ENCODE measurements at places on chromosomes 6 and 20. TPM values are rescaled to one million over a fixed set of nuclear protein-coding genes. Genes with fewer than 3 reads are reported as not detected.

DNA sequence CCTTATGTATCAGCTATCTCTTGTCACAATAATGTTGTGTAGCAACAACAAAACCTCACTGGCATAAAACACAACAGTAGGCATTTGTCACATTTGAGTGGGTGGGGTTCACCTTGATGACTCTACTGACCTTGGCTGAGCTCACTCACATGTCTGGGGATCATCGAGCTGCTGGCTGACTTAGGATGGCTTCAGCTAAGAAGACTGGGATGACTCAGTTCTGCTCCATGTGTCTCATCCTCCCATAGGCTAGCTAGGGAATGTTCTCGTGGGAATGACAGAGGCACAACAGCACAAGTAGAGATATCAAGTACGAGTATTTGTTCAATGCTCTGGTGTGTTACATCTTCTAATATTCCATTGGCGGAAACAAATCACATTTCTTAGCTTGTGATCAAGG lies 167.9 kb downstream of the PLCB1 start:
- DNase-seq, result no peak

DNA sequence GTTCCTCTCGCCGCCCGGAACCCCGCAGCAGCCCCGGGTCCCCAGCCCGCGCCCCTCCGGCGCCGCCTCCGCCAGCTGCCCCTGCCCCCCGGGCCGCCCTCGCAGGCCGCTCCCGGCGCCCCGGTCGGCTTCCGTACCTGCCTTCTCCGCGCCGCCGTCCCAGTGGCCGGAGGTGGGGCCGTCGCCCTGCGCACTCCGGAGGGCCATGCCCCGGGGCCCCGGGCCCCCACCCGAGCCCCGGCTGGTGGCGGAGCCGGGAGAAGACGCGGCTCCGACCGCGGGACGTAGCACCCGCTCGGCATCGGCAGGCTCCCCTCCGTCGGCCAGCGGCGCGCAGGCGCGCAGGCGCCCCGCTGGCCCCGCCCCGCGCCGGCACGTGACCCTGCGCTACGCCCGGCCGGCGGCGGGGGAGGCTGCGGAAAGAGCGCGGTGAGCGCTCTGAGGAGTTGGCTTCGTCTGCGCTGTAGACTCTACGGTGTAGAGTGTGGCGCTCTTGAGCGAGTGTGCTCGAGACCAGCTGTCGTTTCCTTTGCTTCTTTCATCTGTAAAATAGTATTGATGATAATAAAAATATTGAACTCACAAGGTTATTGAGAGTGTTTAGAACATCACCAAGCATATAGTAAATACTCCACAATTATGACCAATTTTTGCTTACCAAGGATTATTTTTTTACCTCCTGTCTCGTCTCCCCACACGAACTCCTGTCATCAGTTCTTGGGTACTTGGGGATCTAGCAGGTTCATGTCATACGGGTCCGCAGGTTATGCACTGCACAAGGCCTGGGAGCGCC lies at the start of gene TBC1D20:
TSS of gene TBC1D20 (minus strand) at position 335 of the 793 bp plus-strand sequence. CDS start at position 207, 128 bp downstream.
- peak; percentile 40 for DNase-seq

GRCh38 chr6:33755070-33755869 lies 8.6 kb upstream of the IP6K3 start:
- no peak for DNase-seq

GRCh38 chr6:129920103-129920798 lies 59.1 kb upstream of the TMEM244 start:
- no peak for DNase-seq

- no peak for DNase-seq
Observed at GRCh38 chr6:168121303-168121665, 42.3 kb upstream of the FRMD1 start.

DNA sequence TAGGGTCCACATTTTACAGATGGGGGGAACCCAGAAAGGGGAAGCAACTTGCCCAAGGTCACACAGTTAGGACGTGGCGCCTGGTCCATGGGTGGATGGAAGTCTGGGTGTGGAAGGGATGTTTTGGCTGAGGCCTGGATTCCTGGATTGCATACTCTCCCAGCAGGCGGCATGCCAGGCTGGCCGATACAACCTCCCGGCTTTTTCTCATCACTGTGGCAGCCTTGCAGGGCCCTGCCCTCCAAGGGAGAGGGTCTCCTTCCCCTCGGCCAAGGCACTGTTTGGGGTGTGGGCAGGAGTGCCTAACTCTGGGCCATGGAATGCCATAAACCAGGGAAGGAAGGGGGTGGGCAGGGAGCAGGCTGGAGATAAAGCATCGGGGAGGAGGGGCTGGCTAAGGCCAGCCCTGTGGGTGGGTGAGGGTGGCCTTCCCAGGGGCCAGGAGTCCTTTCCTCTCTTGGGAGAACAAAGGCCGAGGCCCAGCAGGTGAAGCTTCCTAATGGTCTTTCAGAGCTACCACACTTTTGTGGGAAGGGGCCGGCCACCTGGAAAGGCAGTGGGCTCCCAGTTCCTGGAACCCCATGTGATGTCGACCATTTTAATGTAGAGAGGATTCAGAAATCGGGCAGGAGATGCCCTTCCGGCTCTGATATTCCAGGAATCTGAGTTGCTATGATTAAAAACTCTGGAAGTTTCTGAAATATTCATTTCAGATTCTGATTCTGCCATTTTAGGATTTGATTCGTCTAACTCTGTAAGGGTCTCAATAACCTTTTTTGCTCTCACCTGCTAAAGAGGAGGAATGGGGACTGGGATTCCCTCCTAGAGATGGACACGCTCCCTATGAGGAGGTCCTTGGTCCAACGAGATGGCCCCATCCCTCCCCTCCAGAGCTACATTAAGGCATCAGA lies 4.2 kb downstream of the FOXS1 start:
- no peak for DNase-seq

- DNase-seq, result no peak
Observed at GRCh38 chr20:24637941-24638340, 168.5 kb downstream of the SYNDIG1 start.

GRCh38 chr20:2385496-2385895 lies 4.8 kb downstream of the TGM6 start:
- no peak for DNase-seq

DNA sequence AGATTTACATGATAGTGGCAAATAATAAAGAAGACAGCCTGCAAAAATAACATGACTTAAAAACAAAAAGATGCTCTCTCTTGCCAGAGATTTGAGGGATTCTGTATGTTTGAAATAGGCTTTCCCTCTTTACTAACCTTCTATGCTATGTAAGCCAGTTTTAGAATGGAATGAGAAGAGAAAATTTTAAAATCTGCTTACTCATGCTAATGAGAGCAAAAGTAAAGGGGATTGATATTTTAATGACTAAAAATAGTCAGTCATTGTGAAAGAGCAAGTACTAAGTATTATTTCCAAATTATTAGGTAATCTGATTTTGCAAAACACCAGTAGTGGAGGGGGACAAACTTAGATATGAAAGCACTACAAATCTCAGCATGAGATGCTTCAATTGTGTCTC lies 563.3 kb upstream of the ADGRB3 start:
- DNase-seq, result no peak

- DNase-seq, result peak; percentile 59
Observed at GRCh38 chr6:20688710-20689500, 154.6 kb downstream of the CDKAL1 start.

DNA sequence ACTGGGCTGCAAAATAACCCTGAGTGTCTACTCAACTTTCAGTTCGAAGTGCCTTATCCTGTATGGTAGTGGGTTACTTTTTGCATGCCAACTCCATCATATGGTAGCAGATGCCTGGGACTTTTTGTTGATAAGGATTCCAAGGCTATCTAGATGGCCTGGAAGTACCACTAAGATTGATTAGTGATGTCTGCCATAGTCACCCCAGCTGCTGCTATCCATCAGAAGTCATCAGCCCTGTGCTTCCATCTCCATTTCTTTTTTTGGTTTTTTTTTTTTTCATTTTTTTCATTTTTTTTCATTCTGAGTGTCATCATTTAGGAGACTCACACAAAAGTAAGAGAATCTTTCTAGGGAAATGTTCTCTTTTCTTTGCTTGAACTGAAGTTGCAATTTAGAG lies 217.4 kb upstream of the PLCB4 start:
- no peak for DNase-seq

DNA sequence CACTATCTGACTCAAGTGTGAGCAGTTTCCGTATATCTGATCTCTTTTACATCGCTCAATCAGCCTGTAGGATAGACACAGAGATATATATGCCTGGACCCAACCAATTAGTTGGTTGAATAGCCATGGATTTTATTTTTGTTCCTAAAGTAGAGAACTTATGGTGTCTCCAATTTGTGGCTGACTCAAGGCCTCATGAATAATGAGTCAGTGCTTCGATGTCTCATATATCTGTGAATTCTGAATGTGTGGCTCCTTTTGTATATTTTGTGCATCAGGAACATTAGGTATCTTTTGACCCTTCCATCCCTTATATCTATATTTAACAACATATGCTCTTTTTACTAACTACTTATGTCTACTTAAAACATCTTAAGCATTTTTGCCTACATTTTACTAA lies 64.5 kb downstream of the OR2B2 start:
- no peak for DNase-seq

DNA sequence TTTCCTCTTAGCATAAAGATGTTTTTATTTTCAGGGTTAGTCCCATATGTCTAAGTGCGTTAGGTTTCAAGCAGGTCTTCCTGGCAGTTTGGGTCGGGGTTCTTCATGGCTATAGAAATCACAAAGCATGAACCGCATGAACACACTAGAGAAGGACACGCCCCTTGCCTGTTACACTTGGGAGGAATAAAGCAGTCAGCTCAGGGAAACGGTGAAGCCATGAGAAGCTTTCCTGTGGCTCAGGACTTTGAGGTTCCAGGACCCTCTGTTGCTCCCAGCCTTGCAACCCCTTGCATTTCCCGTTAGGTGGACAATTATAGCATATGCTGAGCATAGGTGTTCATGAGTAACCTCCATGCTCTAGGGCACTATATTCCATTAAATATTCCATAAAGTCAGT lies 96.7 kb downstream of the SYCP2 start:
- no peak for DNase-seq

DNA sequence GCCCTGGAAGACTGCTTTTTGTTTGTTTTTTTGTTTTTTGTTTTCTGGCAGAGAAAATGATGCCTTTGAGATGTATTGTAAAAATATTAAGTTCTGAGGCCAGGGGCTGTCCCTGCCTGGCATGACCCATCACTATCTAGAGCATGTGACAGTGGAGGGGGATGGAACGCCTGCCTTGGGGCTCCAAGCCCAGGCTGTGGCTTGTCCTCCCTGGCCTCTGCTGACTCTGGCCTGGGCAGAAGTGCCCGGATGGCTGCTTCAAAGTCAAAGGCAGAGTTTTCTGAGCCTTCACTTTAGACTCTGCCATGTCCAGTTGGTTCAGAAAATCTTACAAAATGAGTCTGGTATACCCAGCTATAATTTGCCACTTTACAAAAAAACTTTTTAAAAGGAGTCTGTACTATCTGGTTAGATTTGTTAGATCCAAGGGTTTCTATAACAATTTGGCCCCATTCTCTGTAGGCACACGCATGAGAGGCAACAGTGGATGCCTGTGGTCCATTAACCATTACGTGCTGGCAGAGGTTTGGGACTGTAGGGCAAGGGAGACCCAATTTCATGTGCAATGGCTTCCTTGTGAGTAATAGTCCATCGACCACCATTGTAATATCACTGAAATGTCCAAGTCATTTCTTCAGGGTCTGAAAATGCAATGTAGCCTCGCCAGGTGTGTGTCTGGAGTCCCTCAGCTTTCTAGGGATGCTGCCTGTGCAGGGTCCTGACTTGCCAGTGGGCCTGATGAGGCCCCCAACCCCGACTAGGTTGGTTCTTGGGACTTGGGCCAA lies 8.3 kb downstream of the PPP1R3G start:
- no peak for DNase-seq

DNA sequence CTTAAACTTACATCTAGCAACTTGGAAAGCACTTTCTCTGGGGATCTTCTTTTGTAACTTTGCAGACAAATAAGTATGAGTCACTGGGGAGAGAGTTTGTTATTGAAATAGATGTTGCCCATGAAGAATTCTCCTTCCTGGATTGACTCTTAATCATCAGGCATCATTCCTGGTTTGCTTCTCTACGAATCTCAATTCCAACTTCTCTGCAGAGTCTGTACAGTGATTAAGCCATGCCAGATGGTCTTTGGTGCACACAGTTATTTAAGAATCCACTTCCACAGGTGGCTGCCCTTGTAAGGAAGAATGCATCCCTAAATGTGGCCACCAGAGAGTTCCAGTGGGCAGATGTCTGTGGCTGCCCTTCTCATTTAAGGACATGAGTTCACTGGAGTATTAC lies 25.7 kb downstream of the MYCT1 start:
- DNase-seq, result no peak

DNA sequence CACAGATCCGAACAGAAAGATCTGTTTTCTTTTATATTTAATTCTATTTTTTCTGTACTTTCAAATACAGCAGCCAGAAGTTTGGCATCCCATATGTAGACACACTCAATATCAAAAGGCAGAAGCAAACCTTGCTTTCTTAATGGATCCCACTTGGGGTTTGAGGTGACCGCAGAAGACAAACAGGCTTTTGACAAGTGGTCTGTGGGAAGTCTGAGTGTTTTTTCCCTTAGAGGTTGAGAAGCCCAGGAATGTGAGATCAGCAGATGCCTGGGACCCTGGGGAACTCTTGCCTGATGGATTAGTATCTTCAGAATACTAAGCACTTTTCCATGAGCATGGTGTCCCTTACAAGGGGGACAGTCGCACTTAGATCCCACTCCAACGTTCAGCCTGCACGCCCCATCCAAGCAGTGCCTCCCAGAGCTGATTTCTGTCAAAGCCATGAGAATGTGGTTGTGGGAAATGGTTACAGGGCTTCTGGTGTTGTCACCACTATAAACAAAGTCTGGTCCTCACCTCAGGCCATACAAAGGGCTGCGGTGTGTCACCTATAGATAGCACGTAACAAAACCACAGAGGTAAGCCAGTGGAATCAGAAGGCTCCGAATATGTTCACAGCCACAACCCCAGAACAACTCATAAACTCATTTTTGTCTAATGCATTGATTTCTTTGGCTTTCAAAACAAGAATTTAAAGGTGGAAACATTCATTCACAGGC lies 12.7 kb downstream of the IL17F start:
- DNase-seq, result peak; percentile 55

- DNase-seq, result no peak
Observed at GRCh38 chr6:105991561-105992314, 94.4 kb upstream of the PRDM1 start.

DNA sequence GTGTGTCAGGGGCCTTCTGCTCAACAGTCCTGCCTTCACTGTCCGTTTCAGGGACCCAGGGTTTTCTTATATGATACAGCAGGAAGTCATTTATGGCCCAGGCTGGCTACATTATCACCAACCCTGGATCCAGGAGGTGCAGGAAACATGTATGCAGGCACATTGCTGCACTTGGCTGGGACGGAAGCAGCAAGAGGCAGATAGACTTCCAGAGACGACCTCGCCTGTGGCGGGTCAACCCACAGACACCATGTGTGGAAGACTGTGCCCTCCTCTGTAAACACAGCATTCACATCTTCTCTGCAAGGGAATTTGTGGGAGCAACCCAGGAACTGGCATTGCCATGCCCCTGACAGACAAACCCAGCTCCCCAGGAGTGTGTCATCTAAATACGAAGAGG lies 43.7 kb downstream of the TBC1D7 start:
- DNase-seq, result no peak

- no peak for DNase-seq
Observed at GRCh38 chr6:130964289-130964688, 98.8 kb downstream of the EPB41L2 start.

The HSPA1L gene
- 1.6 TPM for total RNA-seq

The THBS2 gene
- 0.10 TPM for total RNA-seq

The OR2W1 gene
- not detected for total RNA-seq

The DEFB124 gene
- total RNA-seq, result not detected

The NOTCH4 gene
- 1.7 TPM for total RNA-seq

The TGM3 gene
- total RNA-seq, result not detected

The FAM162B gene
- not detected for total RNA-seq

The SAMD5 gene
- total RNA-seq, result 0.23 TPM

All from GM12878 (cell line).